ENCODE measurements at places on chromosomes 3 and 15. TPM values are rescaled to one million over a fixed set of nuclear protein-coding genes. Genes with fewer than 3 reads are reported as not detected.

The GOLGA8S gene
- total RNA-seq, result 0.22 TPM

DNA sequence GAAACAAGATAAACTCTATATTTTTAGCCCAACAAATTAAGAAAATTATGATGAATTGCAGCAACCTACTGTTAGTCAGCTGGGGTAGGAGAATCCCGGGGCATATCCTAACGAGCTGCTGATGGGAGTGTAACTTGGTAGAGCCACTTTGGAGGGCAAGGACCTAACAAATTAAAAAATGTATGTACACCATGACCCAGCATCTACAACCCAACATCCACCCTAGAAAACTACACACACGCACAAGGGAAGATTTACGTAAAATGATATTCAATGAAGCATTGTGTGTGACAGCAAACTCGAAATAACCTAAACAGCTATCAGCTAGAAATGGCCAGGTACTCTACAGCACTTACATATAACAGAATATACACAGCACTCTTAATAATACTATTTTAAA is 1.9 kb downstream of the BCL2A1 start:
- no peak for DNase-seq

- no peak for DNase-seq
Observed at GRCh38 chr15:93932164-93932776, 299.1 kb upstream of the MCTP2 start.

GRCh38 chr3:155064920-155065319 is 15.2 kb upstream of the MME start:
- no peak for DNase-seq

GRCh38 chr3:143720381-143720780 is 127.9 kb downstream of the SLC9A9 start:
- no peak for DNase-seq

DNA sequence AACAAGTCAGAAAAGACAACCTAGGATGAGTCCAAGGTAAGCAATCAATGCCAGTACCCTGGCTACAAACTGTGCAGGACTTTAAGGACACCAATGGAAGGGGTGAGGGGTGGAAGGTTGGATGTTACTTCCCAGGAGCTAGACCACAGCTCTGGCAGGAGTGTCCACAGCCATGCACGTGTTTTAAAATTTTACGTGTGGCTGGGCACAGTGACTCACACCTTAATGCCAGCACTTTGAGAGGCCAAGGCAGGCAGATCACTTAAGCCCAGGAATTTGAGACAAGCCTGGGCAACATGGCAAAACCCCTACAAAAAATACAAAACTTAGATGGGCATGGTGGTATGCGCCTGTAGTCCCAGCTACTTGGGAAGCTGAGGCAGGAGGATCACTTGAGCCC is 14.7 kb upstream of the HDC start:
- no peak for DNase-seq

GRCh38 chr3:184662187-184662586 is 49.7 kb downstream of the MAGEF1 start:
- DNase-seq, result no peak

- DNase-seq, result peak; percentile 44
Observed at GRCh38 chr3:186976837-186977750, 46.8 kb downstream of the ST6GAL1 start.
